ENCODE measurements at places on chromosomes 5 and 9.

GRCh38 chr5:1542781-1543180, 19.0 kb upstream of the LPCAT1 start:
- no peak for DNase-seq

- DNase-seq, result no peak
Observed at GRCh38 chr9:78777747-78778146, 480.8 kb downstream of the PSAT1 start.

DNA sequence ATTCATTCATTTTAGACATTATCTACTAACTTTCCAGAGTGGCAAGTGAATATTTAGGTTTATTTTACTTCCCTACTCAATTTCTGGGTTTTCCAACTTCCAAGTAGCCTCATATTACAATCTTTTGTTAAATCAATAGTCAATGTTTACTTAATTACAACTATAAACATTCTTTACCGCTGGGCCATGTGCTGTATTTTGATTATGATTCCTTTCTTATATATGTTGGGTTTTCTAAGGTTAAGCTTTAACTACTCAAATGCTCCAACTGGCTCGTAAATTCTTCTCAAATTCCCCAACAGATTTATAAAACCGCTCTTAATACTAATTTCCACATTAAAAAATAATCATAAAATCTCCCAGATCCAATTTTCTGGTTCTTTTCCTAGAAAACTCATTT, 110.1 kb upstream of the ABCA1 start:
- DNase-seq, result no peak

GRCh38 chr5:145887976-145888574, 15.3 kb upstream of the GRXCR2 start:
- DNase-seq, result no peak

DNA sequence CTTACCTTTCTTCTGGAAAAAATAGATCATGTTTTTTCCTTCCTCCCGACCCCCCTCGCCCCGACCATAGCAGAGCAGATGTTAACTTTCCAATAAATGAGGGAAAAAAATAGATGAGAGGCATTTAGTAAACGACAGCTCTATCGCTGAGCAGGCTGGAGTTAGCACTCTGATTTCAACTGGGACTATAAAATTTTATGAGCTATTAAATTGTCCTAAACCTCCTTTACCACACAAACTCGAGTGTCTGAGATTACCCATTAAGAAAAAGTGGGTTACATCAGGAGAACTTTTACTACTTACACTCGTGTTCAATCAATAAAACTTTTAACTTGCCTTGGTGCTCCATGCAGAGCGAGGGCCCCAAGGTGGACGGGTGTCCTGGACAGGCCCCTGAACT, 59.8 kb upstream of the RNU6ATAC start:
- DNase-seq, result no peak

- DNase-seq, result no peak
Observed at GRCh38 chr5:68304421-68305052, 89.0 kb downstream of the PIK3R1 start.

DNA sequence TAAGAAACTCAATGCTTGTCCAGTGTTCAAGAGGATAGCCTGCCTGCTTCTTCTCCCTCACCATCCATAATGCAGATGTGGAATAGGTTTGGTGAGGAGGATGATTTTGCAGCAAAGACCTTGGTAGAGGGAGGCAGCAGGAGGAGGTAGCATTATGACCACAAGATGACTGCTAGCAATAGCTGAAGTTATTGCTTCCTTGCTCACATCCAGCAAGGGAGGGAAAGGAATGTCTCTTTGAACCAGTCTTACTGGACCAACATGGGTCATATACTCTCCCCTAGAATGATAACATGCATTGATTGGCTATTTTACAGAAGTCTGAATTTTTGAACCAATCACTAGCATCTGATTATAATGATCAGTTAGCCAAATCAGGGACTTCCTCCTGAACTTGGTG, 607.6 kb downstream of the EBF1 start:
- no peak for DNase-seq

DNA sequence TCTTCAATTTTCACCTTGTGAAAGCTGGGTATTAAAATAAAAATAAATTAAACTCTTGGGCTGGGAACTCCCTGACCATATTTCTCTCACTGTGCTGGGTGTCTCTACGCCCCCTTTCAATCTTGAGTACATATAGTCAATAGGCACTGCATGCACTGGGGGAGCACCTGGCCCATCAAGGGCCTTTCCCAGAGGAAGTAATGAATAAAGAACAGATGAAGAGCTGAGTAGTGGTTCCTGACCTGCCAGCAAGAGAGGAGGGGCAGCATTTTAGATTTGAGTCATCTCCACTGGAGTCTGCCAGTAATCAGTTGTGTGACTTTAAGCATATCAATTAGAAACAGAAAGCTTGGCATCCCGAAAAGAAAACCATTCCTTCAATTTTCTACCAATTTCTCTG, 6.2 kb downstream of the MAPKAP1 start:
- DNase-seq, result no peak

GRCh38 chr9:35840881-35841644, 12.0 kb downstream of the TMEM8B start:
- DNase-seq, result no peak

DNA sequence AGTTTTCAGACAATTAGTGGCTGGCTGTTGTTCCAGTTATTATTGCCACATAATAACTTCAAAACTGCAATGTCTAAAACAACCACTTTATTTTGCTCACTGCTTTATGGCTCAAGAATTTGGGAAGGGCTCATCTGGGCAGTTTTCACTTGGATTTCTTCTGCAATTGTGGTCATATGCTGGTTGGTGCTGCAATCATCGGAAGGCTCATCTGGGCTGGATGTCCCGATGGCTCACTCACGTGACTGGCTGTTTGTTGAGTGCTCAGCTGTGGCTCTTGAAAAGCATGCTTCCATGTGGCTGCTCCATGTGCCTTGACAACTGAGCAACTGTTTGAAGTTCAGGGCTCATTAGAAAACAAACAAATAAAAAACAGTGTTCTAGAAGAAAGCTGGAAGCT, 1032.5 kb downstream of the DTWD2 start:
- DNase-seq, result no peak

DNA sequence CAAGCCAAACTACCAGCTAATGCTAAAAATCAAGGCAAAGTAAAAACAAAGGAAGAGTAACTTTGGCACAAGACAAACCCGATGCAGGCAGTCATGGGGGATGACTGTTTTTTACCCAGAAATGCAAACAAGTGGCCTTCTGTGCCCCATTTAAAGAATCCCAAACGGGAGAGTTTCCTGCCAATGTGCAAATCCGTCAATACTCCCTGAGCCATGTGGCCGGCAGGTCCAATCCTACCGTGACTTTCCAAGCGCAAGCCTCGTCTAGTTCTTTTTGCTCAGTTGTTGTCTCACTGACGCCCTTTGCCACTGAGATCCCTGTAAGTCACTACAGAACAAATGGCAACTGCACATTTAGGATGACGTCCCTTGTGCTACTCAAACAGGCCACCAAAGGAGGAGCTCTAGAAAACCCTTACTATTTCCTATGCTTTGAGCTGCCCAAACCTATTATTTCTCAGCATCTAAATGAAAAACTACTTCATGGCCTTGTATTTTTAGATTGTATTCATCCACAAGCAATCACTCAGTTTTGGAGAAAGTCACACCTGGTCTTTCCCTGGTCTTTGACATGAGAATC, 43.4 kb downstream of the OTULIN start:
- no peak for DNase-seq

- no peak for DNase-seq
Observed at GRCh38 chr5:170345971-170346370, 43.2 kb downstream of the KCNMB1 start.

DNA sequence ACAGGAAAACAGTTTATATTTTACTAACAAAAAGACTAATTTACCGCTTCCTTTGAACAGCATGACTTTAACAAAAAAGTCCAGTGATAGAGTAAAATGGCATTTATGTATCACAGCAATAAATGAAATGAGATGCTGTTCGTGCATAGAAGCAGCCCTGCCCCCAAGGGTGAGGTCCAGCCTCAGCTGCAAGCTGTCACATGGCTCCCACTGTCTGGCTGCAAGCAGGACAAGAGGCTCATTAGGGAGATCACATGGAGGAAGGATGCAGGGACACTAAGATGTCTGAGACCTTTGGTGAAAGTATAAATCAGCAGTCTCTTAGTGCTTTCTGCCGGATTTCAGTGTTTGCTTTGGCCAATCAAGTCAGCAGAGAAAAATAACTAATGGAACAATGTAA, 23.0 kb downstream of the GDNF start:
- no peak for DNase-seq

GRCh38 chr5:40652441-40653220, 27.1 kb upstream of the PTGER4 start:
- no peak for DNase-seq

- DNase-seq, result no peak
Observed at GRCh38 chr9:27278374-27278773, 18.6 kb downstream of the EQTN start.

GRCh38 chr5:42760426-42760825, 3.8 kb downstream of the CCDC152 start:
- DNase-seq, result no peak

DNA sequence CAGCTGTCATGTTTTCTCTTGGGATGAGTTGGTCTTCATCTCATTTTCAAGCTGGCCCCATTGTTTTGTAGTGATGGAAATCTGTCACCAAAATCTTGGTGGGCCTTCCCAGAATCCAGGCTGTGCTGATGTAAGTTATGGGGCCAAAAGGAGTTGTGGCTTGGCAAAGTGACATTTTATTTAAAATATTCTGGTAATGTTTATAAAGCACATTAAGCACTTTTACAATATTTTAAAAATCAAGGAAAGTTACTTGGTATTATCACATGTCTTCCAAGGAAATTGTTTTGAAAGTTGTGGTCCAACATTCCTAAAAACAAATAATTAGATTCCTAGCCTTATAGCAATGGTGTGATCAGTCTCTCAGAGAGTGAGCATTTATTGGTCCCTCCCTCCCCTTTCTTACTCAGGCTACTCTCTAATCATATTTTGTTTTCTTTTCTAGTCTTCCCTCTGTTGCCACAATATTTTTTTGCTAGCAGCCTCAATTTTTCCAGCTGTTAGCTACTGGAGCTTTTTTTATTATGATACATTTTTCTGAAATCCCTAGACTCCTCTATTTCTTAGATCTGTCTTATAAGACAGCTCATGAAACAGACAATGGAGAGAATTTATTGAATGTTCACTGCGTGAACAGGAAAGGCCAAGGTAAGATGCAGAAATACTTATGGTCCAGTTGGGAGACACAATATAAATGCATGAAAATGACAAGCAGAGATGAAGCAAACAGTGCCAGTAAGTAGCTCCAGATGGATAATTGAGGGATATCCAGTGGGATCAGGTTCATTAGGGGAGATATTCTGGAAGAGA, 408.1 kb upstream of the ZNF608 start:
- DNase-seq, result no peak

DNA sequence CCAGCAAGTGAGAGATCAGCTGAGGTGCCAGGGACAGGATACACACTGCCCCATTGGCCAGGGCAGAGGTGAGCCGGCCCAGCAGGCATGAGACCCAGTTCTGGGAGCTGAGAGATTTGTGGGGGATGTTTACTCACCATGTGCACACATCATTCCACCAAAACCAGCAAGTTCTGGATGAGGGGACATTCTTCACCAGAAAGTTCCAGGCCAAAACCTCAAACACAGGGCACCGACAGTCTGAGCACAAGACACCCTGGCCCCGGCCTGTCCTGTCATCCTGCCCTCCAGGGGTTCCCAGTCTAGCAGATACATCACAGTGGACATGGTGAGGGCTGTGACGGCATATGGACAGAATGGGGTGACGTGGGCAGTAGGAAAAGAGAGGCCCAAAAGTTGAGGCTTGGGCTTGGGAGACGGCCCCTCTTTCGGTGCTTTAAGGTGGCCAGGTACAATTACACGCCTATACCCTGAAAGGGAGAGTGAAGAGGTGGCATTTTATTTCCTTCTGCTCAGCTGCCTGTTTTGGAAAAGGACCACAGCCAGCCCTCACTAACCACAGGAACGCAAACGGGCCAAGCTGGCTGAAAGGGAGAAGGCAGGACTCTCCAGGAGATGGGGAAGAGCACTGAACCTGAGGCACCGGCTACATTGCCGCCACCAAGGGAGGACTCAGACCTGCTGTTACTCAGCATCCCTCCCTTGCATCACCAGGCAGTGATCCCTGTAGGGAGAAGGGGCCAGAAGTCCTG, 64.0 kb downstream of the SHB start:
- DNase-seq, result no peak

- DNase-seq, result no peak
Observed at GRCh38 chr5:109707531-109707930, 17.8 kb downstream of the MAN2A1 start.

DNA sequence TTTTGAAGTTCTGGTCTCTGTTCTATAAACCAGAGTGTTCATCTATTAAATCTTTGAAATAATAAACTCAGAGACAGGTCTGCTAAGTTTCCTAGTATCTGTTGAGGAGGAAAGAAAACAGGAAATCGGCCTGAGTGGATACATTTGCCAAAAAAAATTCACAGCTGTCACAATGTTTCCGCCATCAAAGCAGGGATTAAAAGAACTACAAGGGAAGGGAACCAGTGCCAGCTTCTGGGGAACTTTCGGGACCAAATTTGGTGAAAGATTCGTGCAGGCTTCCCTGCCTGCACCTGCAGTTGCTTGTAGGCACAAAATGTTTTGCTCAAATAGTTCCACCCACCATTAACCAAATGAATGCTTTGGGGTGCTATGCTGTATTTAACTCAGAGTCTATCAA, 267.5 kb downstream of the MSX2 start:
- no peak for DNase-seq

- no peak for DNase-seq
Observed at GRCh38 chr5:44246986-44247385, 142.2 kb downstream of the FGF10 start.

- no peak for DNase-seq
Observed at GRCh38 chr9:105114964-105115728, 129.3 kb upstream of the SLC44A1 start.

DNA sequence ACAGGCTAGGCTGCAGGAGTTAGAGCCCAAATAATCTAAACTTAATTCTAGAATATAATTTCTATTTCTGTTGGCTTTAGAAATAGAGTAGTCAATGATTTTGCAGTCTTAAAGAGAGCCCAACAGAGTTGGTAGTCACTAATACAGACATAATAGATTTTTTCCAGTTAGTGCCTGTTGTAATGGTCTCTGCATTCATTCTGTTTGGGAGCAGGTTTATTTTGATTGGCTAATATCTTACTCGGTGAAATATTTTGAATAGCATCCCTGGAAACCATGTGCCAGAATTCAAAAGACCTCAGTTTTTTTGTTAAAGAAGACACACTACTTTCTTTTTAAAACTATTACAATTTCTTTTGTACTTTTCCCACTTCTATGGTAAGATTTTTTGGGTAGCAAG, 107.2 kb downstream of the RASGRF2 start:
- DNase-seq, result no peak

DNA sequence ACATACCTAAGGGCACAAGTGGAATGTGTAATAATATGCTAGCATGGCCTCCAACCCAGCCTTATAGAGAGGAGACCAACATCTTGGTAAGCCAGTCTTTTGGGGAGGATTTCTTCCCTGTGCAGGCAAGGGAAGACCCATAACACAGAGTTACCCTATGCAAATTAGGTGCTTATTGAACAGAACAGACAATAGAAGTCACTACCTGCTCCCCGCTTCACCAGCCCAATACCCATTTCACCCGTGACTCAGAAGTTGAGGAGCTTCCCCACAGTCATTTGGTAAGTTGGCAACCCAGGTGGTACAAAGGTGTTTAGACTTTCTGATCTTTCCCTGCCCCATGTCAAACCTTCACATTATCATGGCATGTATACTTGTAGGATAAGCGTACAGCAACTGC, 44.6 kb downstream of the AOPEP start:
- no peak for DNase-seq

Data from NCI-H1694 (cell line).